Lung microvascular endothelial cell (primary cell): ENCODE measurements at places on chromosomes 7 and 10. TPM values are rescaled to one million over a fixed set of nuclear protein-coding genes. Genes with fewer than 3 reads are reported as not detected.
A peak's percentile ranks its signal among the peaks of the same experiment; 100 is the strongest.

The ZNF804B gene
- total RNA-seq = not detected in 2 replicates

The TLL2 gene
- total RNA-seq = under 0.01 TPM in 2 replicates

The AKR1C8 gene
- total RNA-seq = not detected in 2 replicates

The SLC25A40 gene
- total RNA-seq = 4.4 and 5.2 TPM in 2 replicates

The CC2D2B gene
- 0.22 TPM in 1 of 2 replicates, not detected in the other for total RNA-seq

The OR9A2 gene
- total RNA-seq = not detected in 2 replicates

The PLEKHS1 gene
- total RNA-seq = not detected in 2 replicates

The CRYGN gene
- not detected in 2 replicates for total RNA-seq

The PTF1A gene
- total RNA-seq = not detected in 2 replicates

The AGMO gene
- 0.22 and 0.40 TPM in 2 replicates for total RNA-seq

The MBL2 gene
- total RNA-seq = not detected in 2 replicates

The MYL10 gene
- not detected in 2 replicates for total RNA-seq

The VSIR gene
- 7.5 and 10.7 TPM in 2 replicates for total RNA-seq

- DNase-seq = no peak
Measured at GRCh38 chr7:155530601-155531000, 15.8 kb downstream of the CNPY1 start.

GRCh38 chr10:76882245-76882644, 755.4 kb downstream of the KCNMA1 start:
- no peak for DNase-seq

- no peak for DNase-seq
Measured at GRCh38 chr10:44294726-44295412, 90.0 kb downstream of the CXCL12 start.

GRCh38 chr10:78028438-78029268, 662 bp downstream of the POLR3A start:
- DNase-seq = peak; percentile 71

GRCh38 chr10:86321568-86321967, 45.0 kb downstream of the GRID1 start:
- no peak for DNase-seq

DNA sequence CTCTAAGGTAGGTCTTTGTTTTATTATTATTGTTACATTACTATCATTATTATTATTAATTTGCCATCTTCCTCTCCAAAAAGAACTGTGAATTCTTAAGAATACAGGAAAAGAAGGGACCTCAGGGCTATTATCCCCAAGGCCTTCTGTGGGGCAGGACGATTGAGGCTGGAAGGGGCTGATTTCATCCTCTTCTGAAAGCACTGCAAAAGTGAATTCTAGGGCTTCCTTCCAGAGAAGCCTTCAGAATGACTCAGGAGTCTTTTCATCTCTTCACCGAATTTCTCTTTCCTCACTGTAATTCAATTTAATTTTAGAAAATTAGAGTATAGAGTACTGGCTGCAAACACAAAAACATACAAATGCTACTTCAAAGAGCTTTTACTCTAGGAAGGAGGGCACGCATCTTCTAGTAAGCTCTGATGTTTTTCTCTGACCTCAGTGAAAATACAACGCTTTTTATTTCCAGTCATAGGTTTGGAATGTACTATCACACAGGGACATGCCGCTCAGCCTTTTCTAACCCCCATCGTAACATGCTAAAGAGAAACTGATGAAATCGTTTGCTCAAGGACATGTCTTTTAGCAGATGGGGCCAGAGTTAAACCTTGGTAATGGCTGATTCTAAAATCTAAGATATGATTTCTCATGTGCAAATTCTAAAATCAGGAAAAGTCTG, 280.2 kb upstream of the PITRM1 start:
- peak; percentile 89 for DNase-seq

GRCh38 chr7:3301449-3301731, 338 bp downstream of the SDK1 start:
- DNase-seq = no peak

DNA sequence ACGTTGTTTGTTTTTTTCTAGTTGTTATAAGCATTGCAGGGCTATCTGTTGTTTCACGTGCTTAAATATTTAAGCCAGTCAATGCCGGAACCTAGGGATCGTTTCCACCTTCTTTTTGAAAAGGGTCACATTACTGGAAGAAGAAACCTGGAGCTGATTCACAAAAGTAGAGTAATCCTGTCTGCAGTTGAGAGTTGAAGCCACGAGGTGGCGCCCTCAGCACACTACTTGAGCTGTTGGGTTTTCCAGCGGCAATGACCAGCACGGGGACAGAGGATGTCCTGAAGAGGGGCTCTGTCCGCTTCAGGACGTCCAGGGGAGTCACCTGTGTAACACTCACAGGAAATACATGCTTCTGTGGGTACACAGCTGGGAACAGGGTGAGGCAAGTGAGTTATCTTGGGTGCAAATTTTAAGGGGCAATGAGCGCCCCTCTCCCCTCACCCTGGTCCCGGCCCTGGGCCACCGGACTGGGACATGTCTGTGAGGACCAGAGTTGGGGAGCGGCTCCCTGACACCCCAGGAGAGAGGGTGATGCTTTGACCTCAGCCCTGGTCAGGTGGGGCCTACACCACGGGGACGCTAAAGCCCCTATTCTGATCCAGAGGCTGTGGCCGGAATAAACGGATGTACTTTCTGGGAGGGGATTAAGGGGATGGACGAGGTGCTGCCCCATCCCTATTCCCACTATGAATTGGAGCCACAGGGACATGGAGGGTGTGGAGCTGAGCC, 26.3 kb upstream of the WDFY4 start:
- peak; percentile 69 for DNase-seq

DNA sequence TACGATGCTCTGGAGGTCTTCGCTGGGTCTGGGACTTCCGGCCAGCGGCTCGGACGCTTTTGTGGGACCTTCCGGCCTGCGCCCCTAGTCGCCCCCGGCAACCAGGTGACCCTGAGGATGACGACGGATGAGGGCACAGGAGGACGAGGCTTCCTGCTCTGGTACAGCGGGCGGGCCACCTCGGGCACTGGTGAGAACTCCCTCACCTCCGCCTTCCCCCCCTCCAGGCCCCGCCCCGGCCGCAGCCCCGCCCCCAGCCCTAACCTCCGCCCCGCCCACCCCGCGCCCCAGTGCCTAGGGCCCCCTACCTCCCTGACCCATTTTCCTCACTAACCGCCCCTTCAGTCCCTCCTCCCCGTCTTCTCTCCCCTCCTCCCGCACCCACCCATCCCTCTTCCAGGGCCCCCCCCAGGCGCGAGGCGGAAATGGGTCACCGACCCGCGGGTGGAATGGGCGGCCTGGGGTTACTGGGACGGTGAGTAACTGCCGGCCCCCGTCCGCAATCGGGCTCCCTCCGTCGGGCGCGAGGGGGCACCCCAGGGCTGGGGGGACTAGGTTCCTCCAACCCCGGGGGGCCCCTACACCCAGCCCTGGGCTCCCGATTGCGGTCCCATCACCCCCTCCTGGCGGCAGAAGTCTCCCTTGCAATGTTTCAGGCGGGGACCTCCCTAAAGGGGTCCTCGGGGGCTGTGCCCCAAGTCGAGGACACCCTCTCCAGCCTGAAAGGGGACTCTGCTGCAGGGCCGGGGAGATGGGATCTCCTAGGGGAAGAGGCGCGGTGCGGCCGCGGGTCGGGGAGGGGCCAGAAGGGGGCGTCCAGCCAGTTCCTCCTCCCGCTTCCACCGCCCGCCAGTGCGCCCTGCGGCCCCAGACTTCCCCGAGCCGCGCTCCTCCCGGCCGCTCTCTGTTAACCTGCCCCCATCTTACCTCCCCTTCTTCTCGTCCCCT, 2.1 kb downstream of the PCOLCE start:
- peak; percentile 56 for DNase-seq

GRCh38 chr7:107907790-107908189, 16.8 kb downstream of the DLD start:
- no peak for DNase-seq

DNA sequence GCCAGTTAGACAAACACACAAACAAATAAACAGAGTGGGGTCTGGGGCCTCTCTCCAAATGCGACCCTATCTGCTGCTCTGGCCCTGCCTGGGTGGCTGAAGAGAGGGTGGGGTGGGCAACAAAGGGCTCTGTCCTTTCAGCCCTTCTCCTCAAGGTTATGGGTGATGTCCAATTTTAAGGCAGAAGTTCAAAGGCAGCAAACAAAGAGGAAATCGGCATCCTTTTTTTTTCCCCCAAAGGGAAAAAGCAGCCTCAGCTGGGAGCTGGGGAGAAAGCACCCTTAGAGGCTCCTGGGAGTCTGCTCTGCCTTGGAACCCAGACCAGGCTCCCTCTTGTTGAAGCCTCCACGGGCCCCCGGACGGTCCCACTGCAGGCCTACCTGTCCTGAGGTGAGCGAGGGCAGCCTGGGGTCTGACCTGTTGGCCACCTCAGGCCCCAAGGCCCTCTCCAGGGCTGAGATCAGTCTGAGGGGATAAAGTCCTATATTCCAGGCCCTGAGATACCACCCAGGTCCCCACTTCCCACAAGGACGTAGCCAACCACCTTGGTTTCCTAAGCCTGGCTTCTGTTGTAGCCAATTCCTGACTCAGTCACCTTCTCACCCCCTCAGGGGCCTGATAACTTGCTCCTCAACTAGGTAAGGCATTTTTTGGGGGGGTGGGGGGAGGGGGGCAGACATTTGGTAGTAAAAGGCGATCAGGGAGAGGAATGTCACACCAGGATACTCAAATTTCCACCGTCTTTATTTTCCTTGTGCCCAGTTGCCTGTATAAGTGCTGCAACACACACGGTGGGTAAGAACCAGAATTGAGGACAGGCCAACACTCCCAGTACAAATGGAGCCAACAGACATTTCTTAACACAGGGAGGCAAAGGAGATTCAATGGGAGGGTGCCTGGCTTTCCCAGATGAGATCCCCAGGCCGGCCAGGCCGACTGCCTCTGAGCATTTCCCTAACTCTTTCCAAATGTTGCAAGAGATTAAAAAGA, 4.3 kb downstream of the HOXA11 start:
- DNase-seq = no peak

DNA sequence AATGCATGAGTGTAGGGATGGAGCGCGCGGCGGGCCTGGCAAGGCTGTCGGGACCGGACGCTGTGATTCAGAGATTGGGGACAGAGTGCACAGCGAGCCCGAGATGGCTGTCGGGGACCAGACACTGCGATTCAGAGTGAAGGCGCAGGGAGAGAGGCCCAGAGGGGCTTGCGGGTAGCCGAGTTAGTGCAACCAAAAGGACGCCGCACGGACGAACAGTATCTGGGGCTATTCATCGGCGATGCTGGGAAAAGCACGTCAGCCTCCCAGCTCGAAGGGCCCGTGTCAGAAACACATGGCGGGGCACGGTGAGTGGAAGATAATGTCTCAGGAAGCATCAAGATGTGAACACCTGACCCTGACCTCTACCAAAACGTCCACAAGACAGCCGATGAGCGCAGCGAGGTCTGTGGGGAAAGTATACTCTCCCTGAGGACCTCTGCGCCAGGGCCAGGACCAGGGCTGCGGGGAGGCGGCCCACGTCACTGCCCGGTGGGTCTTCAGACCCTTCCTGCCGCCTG, 215.8 kb downstream of the ZMYND11 start:
- no peak for DNase-seq

GRCh38 chr10:92995509-92995908, 65.1 kb upstream of the CYP26C1 start:
- DNase-seq = no peak

GRCh38 chr7:123538189-123538714, 3.9 kb upstream of the IQUB start:
- DNase-seq = peak; percentile 51

DNA sequence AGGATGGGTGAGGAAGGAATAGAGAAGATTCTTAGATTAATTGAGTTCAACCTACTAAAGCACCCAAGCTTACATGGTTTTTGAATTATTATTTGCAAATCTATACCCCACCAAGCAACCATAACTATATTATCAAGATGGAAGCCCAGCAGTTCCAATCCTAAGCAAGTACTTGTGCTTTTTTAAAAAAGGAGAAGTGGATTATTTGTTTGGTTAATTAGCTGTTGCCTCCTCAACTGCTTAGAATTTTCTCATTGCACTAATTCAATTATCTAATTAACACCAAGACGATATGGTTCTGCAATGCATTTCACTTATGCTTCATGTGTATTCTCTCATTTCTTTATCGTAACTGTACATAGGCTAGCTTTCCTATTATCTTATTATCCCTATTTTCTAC, 27.3 kb upstream of the WIPF3 start:
- DNase-seq = no peak

GRCh38 chr7:127437241-127437640, 44.7 kb upstream of the ZNF800 start:
- no peak for DNase-seq

- no peak for DNase-seq
Measured at GRCh38 chr7:24778543-24779282, 21.4 kb upstream of the GSDME start.

DNA sequence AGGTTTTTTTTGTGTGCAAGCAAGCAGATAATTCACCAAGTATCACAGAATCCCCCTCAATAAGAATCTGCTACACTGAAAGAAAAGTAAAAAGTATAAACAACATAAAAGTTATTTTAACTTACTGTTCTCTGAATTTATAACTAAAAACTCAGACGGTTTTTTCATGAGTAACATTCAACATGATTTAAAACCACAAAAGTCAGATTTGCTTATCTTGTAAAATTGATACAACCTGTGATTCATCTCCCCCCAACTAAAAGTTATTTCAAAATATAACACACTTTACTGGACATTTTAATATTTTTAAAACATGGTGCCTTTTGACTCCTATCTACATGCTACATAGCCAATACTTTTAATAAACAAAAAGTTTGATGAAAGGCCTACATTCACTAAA, 32.8 kb downstream of the TSPAN12 start:
- no peak for DNase-seq

GRCh38 chr7:7620644-7621210, 19.8 kb upstream of the UMAD1 start:
- no peak for DNase-seq

DNA sequence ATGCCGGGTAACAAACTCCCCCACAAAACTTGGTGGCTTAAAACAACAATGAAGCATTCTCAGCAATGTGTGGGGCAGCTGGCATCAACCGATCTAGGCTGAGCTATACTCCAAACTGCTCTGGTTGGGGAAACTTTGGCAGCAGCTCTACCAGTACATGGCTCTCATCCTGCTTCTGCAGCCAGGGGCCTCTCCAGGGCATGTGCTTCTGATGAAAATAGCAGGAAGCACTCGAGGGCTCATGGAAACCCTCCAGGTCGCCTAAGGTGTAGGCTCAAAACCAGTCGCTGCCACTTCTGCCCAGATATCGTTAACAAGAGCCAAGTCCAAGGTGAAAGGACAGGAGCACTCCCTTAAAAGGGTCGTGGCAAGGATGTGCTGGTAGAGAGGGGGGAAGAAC, 134.1 kb downstream of the TEX36 start:
- no peak for DNase-seq

DNA sequence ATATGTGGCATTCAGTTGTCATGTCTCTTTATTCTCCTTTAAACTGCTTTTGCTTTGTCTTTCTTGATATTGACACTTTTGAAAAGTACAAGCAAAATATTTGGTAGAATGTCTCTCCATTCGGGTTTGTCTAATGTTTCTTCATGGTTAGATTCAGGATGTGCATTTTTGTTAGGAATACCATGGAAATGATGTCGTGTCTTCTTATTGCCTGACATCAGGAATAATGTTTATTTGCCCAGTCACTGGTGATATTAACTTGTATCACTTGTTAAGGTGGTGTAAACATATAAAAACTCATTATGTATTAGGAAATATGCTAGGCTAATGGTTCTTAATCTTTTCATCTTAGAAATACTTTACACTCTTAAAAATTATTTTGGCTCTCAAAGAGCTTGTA, 43.4 kb downstream of the CDK1 start:
- DNase-seq = no peak

GRCh38 chr7:110534241-110534931, 556.5 kb upstream of the LRRN3 start:
- no peak for DNase-seq
